HuH-7 (cell line): ENCODE measurements at places on chromosomes 11 and 22.

DNA sequence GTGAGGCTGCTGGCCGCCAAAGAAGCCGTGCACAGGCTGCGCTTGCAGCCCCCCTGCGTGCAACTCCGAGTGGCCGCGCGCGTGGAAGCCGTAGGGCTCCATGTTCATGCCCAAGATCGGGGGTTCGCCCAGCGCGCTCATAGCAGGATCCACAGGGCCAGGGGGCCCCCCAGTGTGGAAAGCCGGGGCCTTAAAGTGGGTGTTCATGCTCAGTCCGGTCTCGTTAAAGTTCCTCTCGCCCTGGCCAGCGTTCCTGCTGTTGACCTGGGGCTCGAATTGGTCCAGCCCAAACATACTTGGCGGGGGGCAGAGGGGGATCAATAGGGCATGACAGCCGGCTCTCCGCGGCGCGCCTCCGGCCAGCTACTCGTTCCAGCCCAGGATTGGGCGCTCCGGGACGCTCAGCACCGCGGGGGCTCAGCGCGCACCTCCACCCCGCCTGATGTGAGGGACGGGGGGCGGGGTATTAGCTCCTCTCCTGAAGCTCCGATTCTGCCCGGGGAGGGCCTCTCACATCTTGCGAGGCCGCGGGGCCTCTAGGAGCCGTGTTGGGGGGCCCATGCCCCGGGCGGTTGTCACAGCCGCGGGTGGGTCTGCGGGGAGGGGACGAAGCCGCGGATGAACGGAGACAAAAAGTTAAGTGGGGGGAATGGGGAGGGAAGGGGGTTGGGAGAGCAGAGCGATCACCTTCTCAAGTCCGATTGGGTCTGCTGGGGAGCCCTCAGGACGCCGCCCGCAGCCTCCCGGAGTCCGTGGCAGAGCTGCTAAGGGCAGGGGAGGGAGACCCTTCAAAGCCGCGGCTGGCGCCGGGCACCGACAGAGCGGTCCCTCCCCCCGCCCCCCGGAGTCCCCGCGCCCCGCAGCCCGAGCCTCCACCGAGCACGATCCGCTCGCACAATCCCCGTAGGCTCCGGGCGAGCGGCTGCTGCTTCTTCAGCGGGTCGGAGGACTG, 1.0 kb downstream of the MN1 start:
- peak; percentile 36 for DNase-seq

DNA sequence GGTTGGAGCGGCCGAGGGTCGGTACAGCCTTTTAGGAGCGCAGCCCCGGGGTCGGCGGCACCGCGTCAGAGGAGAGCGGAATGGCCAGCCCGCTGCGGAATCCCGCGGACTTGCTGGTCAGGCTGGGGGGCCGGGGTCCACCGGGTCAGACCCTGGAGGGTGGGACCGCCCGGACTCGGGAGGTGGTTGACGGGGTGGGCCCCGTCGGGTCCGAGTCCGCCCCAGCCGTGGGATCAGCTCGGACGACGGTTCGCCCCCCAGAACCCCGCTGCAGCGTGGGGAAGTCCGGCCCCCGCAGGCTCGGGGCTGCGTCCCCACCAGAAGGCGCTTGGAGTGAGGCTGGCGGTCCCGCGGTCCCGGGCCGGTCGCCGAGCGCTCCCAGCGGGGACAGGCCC, 301 bp upstream of the ADM2 start:
- DNase-seq = no peak

DNA sequence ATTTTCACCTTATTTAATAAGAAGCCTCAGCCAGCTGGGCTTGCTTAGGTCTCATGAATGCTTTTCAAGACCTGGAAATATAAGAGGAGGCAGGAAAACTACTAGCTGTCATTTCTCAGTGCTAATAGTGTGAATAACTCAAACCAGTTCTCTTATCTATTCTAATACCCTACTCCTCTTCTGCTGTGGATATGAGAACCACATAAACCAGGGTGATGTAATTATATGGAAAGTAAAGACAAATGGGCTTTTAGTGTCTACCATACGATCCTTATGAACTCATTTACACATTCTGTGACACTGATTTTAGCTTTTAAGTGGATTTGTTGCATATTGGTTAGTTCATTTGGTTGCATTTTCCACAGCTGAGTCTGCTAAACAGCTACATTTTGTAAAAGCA, 8.6 kb downstream of the PDGFD start:
- no peak for DNase-seq

- DNase-seq = no peak
Measured at GRCh38 chr11:1784761-1785650, 21.3 kb upstream of the CTSD start.

- DNase-seq = no peak
Measured at GRCh38 chr11:110467556-110467955, 37.8 kb downstream of the FDX1 start.

DNA sequence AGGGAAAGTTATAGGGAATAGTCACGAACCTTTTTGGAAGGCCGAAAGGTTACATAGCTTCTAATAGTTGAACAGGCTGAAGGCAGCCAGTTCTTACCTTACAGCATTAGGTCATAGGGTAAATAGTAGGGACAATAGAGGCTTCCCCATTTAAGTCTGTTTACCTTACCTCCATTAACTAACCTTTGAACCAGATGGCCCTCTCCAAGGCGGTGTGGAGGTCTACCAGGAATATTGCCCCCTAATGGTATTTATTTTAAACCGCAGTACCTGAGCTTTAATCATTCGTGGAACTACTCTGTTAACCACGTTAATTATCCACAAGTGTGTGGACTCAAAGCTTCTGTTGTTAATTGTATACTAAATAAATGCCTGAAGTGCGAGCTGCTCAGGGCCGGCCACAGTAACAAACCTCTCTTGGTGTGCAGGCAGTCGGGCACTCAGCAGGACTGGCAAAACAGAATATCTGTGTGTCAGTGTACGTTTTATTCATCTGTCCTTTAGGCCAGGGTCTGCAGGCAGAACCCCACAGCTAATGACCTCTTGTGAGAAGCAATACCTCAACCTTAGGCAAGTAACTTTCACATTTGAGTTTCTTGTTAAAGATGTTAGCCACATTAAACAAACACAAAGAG, 81.7 kb downstream of the PRCP start:
- peak; percentile 12 for DNase-seq

DNA sequence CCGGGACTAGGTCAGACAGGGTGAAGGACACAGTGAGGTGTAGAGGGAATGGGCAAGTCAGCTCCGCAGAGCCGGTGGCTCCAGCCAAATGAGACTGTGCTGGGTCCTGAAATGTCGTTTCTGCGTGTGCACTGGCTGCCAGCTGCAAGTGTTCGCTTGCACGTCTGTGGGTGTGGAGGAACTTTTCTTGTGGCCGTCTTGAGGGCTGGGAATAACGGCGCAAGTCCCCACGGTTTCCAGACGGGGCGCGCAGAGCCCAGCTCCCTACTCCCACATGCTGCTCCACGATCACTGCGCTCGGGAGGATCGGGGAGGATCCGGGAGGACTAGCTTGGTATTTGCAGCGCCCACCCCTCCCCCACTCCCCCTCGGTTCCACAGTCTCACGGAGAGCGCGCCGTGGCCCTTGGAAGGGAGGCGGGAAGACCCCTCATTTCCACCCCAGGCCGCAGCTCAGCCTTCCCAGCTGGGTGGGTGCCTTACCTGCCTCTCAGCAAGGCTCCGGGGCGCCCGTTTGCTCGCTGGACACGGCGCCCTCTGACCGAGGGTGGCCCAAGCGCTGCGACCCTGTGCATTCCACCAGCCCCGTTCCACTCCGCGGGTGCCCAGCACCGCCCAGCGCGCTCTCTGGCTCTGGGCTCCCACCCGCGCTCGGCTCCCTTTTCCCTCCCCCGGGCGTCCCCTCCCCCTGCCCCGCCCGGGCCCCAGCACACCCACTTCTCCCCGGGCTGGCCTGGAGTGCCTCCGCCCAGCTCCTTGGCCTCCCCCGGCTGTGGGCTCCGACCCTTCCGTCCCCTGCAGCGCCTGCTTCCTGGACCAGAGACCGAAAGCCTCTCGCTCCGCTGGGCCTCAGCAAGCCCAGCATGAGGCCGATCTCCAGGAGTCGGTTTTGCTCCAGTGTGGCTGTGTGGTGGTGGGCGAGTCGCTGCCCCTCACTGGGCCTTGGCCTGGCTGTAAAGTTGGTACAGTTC, at the start of gene KCNE3:
Gene KCNE3 (minus strand): TSS at position 634 of the 970 bp plus-strand sequence. CDS start 9,986 bp downstream, outside the sequence.
- DNase-seq = no peak

DNA sequence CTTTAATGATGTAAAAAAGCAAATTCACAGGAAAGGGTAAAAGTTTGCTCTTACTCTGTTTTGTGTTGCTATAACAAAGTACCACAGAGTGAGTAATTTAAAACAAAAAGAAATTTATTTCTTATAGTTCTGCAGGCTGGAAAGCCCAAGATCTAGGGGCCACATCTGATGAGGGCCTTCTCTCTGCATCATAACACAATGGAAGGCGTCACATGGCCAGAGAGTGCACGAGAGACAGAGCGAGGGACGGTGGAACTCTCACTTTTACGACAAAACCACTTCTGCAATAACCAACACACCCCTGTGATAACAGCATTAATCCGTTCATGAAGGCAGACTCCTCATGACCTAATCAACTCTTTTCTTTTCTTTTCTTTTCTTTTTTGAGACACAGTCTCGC, 31.1 kb downstream of the CD6 start:
- no peak for DNase-seq

DNA sequence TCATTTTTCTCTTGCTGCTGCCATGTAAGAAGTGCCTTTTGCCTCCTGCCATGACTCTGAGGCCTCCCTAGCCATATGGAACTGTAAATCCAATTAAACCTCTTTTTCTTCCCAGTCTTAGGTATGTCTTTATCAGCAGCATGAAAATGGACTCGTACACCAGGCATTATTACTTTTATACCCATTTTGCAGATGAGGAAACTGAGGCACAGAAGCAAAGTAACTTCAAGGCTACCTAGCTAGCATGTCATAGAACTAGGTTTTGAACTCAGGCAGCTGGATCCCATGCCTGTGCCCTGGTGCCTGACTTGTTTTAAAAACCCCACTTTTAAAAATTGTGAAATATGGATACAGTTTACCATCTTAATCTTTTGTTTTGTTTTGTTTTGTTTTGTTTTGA, 25.8 kb downstream of the KIAA1671 start:
- no peak for DNase-seq

DNA sequence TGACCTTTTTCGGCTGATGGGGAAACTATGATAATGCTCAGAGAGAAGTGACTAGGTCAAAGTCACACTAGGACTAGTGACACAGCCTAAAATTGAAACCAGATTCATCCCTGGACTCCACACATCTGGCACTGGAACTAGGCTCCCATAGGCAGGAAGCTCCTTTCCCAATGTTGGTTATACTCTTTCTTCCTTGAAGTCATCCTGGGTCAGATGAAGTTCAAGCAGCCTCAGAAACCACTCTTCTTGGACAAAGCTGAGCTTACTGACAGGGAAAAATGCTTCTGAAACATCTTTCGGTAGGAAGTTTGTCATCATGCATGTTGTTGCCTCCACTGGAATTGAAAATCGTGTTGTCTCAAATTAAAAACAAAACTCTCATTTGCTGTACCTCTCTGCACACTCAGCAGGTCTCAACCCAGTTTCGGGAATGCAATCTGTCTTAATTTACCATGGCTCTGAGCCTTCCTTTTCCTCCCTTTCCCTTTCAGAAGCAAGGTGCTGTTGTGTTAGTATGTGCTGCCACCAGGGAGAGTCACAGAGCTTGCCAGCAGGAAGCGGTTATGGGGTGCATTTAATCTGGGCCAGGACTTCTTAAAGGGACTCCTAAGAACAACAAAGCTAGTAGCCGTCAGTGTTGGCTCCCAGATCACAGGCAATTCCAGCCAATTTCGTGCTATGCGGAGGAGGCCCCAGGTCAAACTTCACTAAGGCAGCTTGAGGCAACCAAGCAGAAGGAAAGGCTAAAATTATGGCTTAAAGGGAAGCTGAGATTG, 384.8 kb downstream of the TENM4 start:
- DNase-seq = no peak

GRCh38 chr22:44697423-44698141, 4.4 kb upstream of the PRR5 start:
- DNase-seq = peak; percentile 90

DNA sequence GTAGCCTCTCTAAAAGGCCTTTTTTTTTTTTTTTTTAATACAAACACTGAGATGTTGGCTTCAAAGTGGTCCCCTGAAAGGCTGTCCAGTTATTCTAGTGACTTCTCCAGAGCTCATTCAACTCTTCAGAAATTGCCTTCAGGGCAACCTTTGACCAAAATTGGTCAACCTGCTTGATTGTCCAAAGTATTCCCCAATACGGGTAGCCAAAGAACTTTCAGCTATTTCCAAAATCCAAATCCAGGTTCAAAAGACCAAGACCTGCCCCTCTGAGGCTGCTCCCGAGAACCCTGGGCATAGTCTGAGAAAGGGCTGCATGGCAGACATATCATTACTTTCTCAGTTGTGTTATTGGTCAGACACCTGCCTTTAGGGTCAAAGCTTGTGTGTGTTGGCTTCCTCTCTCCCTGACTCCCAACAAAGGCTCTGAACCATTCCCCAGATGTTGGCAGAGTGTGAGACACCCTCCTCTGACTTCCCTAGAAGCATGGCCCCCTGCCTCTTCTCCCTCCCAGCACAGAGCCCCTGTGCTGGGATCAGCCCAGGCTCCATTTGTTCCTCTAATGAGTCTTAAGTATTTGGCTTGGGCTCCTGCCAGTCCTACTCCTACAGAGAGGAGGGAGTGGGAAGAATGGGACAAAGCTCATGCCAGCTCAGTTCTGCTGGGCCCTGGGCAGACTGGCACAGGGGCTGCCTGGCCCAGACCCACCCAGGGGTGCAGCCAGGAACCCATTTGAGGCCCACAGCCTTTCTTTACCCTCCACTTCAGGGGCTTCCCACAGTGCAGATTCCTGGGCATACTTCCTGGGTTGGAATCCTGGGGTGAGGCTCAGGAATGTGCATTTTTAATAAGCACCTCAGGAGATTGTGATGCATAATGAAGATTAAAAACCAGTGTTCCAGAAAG, 30.3 kb downstream of the TNKS1BP1 start:
- DNase-seq = no peak

DNA sequence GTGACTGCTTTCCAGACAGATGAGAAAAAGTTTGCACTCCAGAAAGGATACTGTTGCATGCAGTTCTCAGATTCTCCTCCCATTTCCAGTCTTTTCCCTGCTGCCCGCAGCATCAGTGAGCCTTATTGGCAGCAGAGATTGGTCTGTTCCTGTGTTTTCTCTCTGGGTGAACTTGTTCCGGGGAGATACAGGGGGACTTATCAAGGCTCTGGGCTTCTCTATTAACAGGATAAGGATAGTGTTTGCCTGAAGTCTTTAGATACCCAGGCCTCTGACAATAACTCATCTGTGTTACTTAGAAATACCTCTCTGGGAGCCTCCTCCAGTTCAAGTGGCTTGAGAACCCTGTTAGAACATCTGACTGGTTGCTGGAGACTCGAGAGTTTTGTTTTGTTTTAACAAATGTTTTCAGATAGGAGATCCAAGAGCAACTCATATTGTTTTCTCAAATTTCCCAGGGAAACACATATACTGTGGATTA, 154.7 kb downstream of the BLID start:
- no peak for DNase-seq
